ENCODE measurements at places on chromosomes 2 and 18.

GRCh38 chr2:120423167-120423943, 77.4 kb downstream of the INHBB start:
- peak; percentile 14 for DNase-seq

GRCh38 chr2:224579411-224579810, 5.8 kb downstream of the CUL3 start:
- DNase-seq, result no peak

GRCh38 chr2:144364944-144365738, 154.8 kb downstream of the ZEB2 start:
- DNase-seq, result no peak

GRCh38 chr18:58180738-58181353, 136.8 kb downstream of the NEDD4L start:
- no peak for DNase-seq

DNA sequence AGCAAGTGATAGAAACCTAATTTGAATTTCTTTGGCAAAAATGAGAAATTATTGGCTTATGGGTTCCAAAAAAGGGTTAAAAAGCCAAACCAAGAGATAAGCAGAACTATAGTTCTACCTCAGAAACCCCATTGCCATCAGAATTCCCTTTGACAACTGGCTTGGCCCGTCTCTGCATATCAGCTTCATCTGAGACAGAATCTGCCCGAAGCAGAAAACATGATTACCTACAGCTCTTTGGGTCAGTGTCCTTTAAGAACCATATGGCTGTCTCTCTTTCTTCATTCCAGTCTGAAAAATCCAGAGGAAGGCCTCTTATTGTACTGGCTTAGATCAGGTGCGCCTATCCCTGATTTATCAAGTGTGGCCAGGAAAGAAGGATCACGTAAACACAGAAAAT, 49.8 kb upstream of the AGPS start:
- no peak for DNase-seq

- DNase-seq, result peak; percentile 55
Observed at GRCh38 chr2:30706534-30707303, 100.5 kb downstream of the CAPN13 start.

DNA sequence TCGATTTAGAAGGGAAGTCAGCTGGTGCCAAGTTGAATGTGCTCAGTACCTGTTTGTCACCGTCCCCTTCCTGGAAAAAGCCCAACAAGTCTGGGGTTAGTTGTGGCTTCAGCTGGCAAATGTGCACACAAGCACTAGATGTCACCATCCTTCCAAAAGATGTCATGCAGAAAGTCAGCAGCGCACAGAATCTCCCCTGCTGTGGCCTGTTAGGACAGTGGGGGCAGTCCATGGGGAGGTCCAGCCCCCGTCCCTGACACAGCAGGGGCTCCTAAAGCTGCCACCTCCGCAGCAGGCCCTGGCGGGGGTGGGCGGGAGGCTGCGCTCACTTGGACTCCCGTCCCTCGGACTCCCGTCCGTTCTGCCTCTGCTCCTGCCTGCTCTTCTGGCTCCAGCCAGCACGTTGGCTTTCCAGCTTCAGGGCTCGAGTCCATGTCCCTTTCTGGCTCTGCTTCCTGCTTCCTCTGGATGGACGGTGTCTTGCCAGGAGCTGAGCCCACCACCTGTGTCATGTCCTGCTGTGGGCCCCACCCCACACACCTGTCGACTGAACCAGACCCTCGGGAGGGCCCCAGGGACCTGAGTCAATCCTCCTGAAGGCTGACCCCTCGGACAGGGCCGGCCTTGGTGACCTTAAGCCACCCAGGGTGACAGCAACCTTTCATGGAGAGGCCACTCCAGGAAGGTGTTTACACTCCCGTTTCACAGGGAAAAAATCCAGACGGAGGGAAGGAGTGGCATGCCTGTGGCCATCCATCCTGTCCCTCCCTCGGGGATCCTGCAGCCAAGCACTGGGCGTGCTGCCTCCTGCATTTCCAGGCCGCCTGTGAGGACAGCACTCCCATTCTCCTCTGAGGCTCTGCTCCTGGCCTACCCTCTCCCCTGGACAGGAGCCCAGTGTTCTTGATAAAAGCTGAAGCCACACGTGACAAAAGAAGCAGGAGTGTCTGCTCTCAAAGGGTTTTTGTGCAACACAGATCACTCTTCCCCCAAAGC, 8.5 kb downstream of the RAB17 start:
- DNase-seq, result no peak

DNA sequence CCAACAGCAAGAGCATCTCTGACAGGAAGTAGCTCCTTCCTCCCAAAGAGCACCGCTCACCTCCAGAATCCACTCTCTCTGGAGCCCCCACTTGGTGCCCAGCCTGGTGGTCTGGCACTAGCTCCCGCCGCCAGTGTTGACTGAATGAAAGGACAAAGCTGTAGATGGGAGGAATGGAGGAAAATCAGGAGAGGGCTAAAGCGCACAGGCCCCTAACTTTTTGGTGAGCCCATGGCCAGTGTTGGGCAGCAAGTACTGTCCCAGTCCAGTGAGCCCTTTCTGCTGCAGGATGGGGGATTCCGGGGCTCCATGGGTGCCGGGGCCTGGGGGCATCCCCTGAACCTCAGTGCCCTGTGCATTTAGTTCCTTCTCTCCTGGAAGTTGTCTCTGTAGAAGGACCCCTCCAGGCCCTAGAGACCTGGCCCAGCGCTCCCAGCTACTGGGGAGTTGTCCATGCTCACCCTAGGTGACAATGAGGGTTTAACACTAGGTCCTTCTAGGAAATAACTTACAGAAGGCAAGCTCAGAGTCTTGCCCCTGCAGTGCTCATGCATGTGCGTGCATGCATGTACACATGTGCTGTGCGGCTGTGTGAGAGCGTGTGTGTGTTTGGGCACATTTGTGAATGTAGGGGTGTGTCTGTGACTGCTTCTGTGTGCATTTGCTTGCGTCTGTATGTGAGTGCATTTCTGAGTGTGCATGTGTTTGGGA, 33.6 kb downstream of the GLI2 start:
- DNase-seq, result no peak

DNA sequence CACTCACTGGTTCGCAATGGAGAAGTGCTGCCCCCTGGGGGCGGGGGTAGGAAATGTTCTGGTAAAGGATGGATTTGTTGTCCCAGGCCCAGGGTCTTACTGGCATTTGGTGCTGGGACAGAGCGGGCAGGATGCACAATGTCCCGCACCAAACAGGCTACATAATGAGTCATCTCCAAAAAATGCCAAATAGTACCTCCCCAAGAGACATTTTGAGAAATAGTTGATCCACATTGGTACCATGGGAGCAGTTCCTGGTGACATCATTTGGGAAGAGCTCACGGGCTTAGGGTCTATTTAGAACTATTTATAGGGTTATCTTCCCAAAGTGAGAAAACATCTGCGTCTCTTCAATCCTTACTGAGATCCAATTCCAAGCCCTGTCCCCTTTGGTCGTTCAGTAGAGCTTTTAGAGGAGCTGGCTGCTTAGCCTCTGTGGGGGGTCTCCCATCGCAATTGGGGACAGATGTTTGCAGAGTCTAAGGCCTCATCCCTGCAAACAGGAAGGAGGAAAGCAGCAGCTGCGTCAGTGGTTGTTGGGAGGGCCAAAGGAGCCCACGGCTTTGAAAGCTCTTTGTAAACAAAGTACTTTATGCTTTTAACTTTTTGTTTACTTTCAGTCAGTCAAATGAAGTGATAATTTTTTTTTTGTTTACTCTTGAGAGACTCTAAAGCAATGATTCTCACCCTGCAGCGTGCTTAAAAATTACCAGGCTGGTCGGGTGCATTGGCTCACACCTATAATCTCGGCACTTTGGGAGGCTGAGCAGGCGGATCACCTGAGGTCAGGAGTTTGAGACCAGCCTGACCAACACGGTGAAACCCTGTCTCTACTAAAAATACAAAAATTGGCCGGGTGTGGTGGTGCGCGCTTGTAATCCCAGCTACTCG, 49.3 kb downstream of the GREB1 start:
- DNase-seq, result peak; percentile 80

DNA sequence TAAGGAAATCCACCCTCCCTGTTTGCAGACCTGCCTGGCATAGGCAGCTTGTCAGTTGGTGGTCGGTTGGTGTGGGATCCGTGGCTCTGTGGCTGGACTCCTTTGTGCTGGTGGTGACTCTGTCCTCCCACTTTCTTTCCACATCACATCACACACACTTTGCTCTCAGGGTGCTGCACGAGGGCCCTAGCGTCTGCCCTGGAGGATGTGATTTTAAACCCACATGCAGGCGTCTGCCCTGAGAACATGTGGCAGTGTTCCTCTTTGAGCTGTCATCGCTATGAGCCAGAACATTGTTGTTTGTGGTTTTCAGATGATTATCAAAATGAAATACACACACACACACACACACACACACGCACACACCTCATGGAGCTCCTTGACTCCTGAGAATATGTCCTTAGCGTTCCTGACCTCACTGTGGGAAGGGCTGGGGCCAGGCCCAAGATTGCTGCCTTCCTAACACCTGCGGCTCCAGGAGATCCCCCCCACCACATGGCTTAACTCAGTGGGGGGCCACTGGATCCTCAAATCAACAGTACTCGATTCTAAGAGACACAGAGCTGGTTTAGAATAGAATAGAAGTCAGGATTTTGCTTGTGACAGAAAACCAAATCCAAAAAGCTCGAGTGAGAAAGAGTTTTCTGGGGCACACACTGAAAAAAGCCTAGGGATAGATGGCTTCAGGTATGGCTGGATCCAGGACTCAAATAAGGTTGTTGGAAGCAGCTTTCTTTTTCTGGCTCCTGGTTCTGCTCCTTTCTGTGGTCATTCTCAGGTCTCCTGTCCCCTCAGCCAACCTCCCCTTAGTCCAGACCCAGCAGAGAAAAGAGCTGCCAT, 54.8 kb downstream of the RTP5 start:
- DNase-seq, result no peak

GRCh38 chr2:149145314-149146295, 107.1 kb downstream of the LYPD6B start:
- no peak for DNase-seq

- DNase-seq, result peak; percentile 73
Observed at GRCh38 chr2:84894131-84894586, 11.3 kb upstream of the TMSB10 start.

DNA sequence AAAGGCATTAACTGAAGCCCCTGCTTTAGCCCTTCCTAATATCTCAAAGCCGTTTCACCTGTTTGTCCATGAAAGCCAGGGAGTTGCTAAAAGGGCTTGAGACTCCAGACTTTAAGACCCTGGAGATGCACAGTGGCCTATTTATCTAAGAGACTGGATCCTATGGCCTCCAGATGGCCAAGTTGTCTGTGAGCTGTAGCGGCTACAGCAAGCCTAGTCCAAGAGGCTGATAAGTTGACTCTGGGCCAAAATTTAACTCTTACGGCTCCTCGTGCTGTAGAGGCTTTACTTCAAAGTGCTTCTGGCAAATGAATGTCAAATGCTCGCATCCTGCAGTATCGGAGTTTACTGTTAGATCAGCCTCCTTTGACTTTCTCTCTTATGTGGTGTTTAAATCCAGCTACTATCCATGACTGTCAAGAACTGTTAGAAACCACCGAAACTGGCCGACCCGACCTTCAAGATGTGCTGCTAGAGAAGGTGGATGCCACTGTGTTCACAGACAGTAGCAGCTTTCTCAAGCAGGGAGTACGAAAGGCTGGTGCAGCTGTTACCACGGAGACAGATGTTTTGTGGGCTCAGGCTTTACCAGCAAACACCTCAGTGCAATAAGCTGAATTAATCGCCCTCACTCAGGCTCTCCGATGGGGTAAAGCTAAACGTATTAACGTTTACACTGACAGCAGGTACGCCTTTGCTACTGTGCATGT, 336.7 kb upstream of the CNTNAP5 start:
- DNase-seq, result no peak

DNA sequence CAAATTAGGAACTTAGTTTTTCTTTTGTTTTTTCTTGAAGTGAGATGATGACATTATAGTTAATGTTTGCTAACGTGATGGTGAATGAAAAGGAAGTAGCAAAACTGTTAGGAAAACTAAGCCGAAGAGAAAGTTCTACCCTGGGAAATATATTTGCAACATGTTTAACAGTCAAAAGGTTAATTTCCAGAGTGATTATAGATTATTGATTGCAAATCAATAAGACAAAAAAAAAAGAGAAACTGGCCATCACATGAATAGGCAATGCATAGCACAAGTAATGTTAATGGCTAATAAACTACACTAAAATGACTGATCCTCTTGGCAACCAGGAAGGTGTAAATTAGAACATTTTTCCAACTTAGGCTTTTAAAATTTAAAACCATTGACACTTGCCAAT, 26.0 kb upstream of the AMMECR1L start:
- DNase-seq, result no peak

DNA sequence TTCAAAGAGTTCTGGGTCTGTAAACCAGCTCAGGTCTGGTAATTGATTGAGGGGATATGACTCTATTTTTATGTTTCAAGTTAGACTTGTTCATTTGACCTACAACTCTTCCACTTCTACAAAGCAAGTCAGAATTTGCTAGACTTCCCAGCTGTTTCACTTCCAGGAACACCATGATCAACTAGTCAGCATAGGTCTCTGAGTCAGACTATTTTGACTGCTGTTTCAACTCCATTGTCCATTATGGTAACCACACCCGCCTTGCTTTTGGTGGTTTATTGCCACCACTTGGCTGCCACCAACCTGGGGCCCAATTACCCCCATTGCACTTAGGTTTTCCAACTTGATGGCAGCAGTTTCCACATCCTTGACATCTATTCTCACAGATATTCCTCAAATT, 116.6 kb downstream of the LAMA3 start:
- no peak for DNase-seq

DNA sequence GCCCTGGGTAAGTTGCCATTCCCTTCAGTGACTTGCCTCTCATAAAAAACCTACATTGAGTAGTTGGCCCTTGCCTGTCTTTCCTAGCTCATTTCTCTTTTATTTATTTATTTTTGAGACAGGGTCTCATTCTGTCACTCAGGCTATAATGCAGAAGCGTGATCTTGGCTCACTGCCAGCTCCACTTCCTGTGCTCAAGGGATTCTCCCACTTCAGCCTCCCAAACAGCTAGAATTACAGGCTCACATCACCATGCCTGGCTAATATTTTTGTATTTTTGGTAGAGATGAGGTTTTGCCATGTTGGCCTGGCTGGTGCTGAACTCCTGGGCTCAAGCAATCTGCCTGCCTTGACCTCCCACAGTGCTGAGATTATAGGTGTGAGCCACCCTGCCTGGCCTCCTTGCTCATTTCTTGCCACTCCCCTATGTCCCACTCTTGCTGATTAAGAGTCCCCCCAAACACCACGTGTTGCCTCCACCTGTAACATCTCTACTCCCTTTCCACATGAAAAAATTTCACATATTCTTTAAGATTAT, 12.6 kb downstream of the EVA1A start:
- no peak for DNase-seq

DNA sequence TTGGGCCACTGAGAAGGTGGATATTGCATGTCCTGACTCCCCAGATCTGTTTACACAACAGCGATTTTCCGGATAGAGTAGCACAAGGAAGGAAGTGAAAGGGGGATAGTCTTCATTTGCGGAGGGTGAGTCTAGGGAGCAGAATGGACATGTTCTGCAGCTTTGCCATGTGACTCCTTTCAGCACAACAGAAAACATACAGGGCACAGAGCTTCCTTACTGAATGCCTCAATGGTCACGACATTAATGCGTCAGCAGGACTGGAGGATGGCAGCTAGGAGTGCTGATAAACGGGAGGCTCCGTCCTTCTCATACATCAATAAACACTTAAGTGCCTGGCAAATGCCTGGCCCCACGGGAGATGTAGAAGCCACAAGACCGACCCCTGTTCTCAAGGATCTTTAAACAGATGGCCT, 163.0 kb downstream of the FAM210A start:
- DNase-seq, result no peak

GRCh38 chr18:29188760-29189159, 1011.8 kb upstream of the CDH2 start:
- no peak for DNase-seq

- no peak for DNase-seq
Observed at GRCh38 chr2:10993001-10993481, 81.3 kb downstream of the KCNF1 start.

Measured in H9 (cell line).